ENCODE measurements at places on chromosomes 1 and 21.

DNA sequence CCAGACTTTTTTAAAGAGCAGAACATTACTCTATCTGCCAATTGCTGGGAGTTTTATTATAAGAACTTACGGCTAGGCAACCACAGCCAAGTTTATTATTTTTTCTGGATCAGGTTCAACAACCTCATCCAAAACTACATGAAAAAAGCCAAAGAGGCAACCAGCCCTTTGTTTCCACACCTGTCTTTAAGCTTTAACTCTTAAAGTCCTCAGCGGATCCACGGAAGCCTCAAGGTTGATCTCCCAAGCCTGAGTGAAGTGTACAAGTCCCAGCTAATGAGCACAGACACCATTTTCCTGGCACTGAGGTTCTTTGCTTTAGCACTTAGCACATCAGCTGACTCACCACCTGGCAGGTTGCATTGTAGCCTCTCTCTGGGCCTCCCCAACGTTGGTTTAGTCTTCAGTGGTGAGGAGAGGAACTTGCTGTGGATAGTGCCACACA, 143.1 kb downstream of the TGFBR3 start:
- DNase-seq, result peak; percentile 88

DNA sequence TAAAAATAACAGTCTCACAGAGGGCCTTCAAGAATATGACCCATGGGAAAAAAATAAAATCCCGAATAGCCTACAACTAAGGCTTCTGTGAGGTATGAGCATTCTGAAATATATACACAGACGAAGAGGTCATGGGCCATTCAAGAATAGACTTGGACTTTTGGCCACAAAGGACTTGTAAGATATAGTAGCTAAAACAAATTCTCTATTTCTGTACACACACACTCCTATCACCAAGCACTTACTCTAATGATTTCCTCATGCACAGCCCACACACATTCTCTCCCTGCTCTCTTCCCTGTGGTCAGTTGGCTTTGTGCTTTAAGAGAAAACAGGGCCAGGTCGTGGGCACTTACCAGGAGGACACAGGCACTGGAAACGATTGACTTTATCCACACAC, 69.7 kb upstream of the ADAM30 start:
- peak; percentile 45 for DNase-seq

DNA sequence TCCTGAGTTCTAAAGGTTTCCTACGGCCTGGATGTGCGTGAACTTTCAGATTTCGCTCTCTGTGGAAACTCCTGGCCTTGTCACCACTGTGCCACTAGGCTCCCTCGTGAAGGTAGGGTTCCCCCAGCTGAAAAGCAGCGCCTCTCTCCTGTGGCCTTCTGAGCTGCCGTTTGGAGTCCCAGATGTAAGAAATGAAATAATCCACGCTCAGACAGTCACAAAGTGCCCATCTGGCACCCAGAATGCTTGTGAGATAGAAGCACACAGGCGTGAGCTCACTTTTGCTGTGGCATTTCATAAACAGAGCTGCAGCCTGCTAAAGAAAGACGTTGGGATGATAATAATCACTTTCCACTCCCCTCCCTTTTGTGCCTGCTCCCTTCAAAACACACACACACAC, 65.8 kb downstream of the LMO4 start:
- no peak for DNase-seq

DNA sequence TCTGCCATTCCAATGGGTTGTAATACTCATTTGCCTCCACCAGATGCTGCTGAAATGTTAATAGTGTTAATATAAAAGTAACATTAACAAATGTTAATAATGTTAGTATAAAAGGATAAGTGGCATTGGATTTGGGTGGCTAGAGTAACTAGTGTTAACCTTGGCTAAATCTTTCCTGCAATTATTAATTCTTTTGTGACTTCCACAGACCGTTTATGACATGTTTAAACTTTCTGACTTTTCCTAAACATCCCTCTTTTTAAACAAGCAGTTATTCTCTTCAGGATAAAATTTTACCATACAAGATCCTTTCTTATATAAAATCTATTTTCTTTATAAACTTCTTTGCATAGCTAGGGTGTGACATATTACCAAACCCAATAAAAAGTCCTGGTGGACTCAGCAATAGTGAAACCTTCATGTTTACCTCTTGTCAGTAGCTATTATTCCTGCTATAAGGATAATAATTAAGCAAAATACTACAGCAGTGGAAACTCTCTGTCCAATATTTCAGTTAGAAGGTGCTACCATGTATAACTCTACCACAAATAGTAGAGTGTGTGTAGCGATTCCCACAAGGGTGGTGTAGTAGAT, 41.5 kb downstream of the CCDC30 start:
- DNase-seq, result no peak

DNA sequence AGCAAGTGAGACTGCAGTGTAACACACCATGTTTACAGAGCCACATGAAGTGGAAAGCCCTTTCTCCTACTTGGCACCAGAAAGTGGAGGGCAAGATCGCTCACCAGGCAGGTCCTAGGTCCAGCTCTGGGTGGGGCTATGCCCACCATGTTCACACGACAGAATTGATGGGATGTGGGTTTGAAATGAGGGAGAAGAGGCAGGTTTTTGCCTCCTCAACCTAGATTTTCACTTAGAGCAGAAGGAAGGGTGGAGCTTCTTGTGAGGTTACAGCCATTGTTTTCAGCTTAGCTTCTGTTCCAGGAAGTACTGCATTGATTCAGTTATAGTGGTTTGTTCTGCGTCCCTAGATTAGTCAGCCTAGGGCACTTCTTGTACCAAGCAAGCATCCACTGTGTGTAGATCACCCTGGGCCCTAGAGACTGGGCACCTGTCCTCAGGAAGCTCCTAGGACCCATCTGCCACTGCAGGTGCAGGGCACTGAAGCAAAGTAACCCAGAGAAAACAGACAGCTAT, 2.3 kb downstream of the CD53 start:
- DNase-seq, result no peak

Data from fibroblast of the aortic adventitia (primary cell).